ENCODE measurements at places on chromosomes 11 and 22. TPM values are rescaled to one million over a fixed set of nuclear protein-coding genes. Genes with fewer than 3 reads are reported as not detected.

DNA sequence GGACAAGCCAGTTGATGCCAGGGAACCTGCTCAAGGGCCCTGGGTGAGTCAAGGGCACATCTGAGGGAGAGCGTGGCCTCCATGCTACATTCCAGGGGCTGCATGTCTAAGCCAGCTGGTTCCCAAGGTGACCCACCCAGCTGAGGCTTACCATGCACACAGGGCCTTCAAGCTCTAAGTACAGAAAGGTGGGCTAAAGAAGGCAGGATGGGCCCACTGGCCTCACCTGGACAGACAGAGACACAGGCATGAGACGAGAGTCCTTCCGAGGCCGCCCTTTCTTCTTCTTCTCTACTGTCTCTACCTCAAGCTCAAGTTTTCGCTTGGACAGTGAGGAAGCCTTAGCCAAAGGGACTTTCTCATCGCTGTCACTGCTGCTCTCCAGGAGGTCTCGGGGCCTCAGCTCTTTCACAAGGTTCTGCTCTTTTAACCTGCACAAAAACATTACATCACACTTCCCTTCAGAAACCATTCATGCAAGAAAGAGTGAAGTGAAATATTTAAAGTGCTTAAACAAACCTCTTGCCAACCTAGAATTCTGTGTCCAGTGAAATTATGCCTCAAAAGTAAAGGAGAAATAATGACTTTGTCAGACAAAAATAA is 69.9 kb downstream of the HIRA start:
- DNase-seq: peak; percentile 57

The PEX16 gene
- total RNA-seq: 24.5 TPM

The CENPM gene
- total RNA-seq: 7.2 TPM

DNA sequence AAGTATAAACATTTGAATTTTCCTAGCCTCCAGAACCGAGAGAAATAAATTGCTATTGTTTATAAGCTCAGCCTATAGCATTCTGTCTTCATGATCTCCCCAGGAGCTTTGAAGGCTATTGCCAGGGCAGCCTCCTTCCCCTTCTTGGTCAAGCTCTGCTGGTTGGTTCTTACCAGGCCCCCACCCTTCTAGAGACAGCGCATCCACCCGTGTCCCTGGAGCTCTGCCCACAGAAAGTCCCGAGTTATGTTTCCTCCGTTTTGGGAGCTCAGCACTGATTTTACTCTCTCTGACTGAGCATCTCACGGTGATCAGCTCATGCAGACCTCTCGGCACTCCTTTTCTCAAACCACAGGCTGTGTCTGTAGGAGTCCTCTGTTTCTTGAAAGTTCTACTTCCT is 123.8 kb upstream of the SORL1-AS1 start:
- peak; percentile 23 for DNase-seq

DNA sequence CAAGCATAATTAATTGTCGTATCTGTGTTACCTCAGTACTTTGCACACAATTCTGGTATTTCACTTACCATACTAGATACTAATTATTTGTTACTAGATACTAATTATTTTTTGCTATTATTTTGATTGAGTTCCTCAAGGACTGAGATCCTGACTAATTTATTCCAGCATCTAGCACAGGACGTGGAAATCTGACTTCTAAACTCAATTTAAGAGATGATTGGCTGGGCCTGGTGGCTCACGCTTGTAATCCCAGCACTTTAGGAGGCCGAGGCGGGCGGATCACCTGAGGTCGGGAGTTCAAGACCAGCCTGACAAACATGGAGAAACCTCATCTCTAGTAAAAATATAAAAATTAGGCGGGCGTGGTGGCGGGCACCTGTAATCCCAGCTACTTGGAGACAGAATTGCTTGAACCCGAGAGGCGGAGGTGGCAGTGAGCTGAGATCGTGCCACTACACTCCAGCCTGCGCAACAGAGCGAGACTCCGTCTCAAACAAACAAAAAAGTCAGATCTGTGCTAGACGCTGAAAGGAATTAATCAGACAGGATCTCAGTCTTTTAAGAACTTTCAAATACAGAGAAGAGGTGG is 527 bp upstream of the MRPL48 start:
- no peak for DNase-seq

DNA sequence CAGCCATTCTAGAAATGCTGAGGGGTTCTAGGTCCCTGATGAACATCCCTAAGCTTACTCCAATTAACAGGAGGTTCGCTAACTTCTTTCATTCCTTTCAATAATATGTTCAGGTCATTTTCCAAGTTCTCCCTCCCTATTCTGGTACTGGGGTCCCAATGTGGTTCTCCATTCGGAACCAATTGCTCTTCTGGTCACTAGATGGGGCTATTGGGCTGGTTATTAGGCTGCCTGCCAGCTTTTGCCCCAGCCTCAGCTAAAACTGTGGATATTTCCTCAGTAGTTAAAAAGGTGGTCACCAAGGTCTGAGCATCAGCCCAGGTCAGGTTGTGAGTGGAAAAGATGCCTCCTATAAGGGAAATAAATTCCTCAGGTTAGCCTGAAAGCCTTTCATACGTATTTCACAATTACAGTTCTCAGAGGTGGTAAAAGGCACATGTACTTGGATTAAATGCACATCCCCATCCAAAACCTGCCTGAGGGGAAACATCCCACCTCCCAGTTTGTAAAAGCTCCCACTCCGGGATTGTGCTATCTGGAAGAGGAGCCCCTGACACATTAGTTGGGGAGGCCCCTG is 161.1 kb upstream of the CCDC179 start:
- DNase-seq: no peak

GRCh38 chr22:27851974-27852746 is 50.6 kb upstream of the MN1 start:
- no peak for DNase-seq

The RIBC2 gene
- total RNA-seq: 0.56 TPM

The MS4A5 gene
- total RNA-seq: not detected

The RBMXL2 gene
- total RNA-seq: not detected

The SPI1 gene
- total RNA-seq: not detected

The ALKBH8 gene
- total RNA-seq: 5.0 TPM

The MADD gene
- 67.2 TPM for total RNA-seq

DNA sequence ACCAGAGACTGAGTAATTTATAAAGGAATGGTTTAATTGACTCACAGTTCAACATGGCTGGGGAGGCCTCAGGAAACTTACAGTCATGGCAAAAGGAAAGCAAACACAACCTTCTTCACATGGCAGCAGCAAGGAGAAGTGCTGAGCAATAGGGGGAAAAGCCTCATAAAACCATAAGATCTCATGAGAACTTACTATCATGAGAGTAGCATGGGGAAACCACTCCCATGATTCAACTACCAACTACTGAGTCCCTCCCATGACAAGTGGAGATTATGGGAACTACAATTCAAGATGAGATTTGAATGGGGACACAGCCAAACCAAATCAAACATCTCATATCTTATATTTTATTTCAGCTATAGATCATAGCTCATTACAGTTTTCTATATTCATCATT is 33.0 kb downstream of the GRIA4 start:
- no peak for DNase-seq

DNA sequence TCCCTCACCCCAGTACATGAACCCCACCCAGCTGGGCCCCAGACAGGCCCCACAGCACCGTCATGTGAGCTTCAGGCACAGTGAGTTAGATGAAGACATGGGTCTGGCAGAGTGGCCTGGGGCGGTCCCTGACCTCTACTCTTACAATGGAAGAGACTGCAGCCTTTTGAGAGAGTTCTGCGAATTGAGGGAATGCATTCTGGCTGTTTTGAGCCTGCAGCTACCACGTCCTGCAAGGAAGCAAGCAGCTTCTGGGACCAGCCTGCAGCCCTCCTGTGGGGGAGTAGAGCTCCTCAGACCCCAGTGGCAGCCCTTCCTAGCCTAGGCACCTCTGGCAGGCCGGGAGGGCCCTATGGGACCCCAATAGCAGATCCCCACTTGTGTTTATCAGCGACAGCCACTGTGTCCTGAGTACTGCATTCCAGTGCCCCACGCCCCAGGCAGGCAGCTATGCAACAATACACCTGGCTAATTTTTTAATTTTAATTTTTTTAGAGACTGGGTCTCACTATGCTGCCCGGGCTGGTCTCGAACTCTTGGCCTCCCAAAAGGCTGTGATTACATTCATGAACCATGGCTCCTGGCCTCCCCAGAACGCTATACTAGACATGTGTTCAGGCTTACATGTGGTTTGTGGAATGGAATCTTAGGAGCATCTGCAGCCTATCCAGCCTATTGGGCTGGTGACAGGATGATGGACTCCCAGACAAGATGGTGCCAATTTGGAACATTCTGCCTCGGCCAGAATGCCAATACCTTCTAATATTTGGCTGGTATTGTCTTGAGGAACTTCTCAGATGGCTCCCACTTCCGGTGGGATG is 717 bp upstream of the SLC7A4 start:
- DNase-seq: no peak

DNA sequence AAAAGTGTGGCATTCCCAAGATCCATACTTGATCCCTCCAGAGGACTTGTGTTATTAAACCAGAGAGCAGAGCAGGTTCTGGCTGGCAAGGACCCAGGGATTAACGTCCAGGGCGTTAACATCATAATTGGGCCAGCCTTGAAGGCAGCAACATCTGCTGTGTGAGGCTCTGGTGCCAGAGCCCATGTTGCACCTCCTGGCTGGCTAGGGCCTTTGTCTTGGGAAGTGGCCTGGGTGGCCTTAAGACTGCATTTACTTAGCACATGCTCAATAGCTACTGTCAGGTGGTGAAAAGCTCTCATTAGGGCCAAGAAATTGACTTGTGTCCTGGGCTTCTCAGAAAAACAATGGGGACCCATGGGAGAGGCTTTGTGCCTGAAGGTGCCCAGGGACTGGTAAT is 66.6 kb downstream of the CACNG2 start:
- no peak for DNase-seq

DNA sequence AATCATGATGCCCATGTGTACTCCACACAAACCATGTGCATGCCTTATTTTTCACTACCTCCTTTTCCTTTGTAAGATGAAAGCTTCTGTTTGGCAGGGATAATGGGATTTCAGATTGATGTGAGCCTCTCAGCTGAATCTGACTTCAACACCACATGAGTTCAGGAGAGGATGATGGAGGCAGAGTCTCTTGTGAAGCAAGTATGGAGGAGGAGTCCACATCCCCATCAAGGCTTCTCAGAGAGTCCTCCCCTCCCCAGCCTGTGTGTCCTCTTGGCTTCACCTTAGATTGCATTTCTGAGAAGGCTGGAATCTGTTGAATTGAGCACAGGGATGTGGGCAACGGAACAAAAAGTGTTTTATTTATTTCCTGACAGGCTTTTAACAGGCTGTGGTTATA is 370.4 kb downstream of the FAT3 start:
- no peak for DNase-seq

GRCh38 chr11:59666969-59667368 is 1.9 kb downstream of the PATL1 start:
- no peak for DNase-seq

The SYCE3 gene
- not detected for total RNA-seq

GRCh38 chr11:134350381-134350780 is 18.6 kb downstream of the GLB1L2 start:
- DNase-seq: no peak

GRCh38 chr22:23058481-23059283 is 11.6 kb upstream of the GNAZ start:
- peak; percentile 76 for DNase-seq

- no peak for DNase-seq
Measured at GRCh38 chr11:94151903-94152677, 23.4 kb downstream of the PANX1 start.

DNA sequence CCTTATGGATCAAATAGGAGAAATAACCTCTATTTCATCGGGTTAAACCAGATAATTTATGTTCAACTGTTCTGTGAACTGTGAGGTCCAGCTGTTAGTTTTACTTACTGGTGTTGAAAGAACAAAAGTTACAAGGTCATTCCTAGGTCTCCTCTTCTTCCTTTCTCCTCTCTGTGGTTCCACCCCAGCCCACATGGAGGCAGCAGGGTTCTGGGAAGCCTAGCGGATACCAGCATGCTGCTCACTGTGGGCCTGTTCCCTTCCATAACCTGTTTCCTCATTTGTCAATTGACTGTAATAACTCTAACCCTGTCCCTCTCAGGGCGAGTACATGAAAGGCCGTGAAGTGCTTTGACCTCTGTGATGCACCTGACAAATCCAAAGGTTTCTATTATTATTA is 27.8 kb downstream of the RELT start:
- no peak for DNase-seq

The CCDC89 gene
- total RNA-seq: not detected

The UQCR10 gene
- total RNA-seq: 77.4 TPM

The PHLDA2 gene
- total RNA-seq: 96.1 TPM

- no peak for DNase-seq
Measured at GRCh38 chr11:129785383-129786111, 30.1 kb upstream of the TMEM45B start.

DNA sequence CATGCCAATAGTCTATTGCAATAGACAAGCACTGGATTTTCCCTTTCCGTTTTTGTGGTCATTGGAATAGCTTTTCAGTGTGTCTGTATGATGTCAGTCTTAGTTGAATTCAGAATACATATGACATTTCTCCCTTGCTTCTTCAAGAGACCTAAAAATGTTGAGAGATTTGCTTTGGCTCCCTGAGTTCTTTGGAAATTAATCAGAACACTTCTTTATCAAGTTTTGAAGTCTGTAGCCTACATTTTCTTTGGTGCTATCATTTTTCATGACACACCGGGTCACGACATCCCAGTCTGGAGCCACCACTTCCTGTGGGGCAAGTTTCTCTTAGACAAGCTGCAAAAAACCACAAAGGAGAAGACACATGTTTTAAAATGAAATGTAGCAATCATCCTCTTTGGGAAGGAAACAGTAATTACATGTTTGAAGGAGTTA is 847.1 kb downstream of the OPCML start:
- DNase-seq: no peak

- DNase-seq: no peak
Measured at GRCh38 chr22:27440304-27440865, 361.2 kb downstream of the MN1 start.

The C11orf16 gene
- not detected for total RNA-seq

GRCh38 chr22:50485221-50486131 is 1.2 kb upstream of the MIOX start:
- DNase-seq: no peak

GRCh38 chr11:62689421-62690183 is at the start of gene LRRN4CL:
TSS of gene LRRN4CL (minus strand) at chr11:62689530. CDS start at chr11:62688508, 1,022 bp downstream.
- DNase-seq: no peak

The PVALB gene
- not detected for total RNA-seq

GRCh38 chr22:43823353-43823908 is 11.3 kb upstream of the EFCAB6 start:
- peak; percentile 75 for DNase-seq

GRCh38 chr11:134200688-134201087 is 23.1 kb downstream of the NCAPD3 start:
- no peak for DNase-seq

DNA sequence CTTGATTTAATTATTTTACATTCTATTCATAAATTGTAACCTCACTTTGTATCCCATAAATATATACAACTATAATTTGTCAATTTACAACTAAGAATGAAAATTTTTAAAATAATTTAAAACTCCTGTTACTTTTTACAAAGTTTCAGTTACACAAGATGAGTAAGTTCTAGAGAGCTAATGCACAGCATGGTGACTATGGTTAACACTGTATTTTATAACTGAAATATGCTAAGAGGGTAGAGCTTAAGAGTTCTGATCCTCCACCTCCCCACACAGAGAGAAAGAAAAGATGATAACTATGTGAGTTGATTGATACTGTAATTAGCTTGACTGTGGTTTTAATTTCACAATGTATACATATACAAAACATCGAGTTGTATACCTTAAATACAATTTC is 412.5 kb upstream of the DDI1 start:
- no peak for DNase-seq
